T-cell (primary cell): ENCODE measurements at places on chromosomes 2 and 18. TPM values are rescaled to one million over a fixed set of nuclear protein-coding genes. Genes with fewer than 3 reads are reported as not detected.

DNA sequence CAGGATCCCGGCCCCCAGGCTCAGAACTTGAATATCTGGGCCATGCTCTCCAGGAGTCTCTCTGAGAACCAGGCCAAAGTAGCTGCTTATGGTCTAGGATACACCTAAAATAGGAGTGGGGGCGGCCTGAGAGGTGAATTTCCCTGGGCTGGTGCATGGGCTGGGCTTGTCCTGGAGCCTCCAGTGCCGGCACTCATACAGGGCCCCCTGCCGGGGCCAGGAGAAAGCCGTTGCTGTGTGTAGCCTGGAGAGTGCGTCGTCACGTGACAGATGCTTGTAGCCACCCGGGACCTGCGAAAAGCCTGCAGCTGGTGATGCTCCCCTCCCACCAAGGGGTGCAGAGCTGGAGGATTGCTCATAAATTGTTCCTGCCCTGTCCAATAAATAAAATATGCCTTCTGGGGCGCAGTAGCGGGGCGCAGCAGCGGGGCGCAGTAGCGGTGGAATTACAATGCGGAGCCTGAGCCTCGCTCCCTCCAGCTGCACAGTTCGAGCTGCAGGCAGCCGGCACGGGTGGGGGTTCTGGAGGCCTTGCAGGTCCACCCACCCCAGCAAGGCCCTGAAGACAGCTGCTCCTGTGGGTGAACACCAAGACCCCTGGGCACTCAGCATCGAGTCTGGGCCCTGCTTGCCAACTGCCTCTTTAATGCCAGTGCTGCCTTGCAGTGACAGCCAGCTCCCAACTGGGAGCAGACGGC is 289.9 kb downstream of the NDUFA10 start:
- DNase-seq, result no peak

DNA sequence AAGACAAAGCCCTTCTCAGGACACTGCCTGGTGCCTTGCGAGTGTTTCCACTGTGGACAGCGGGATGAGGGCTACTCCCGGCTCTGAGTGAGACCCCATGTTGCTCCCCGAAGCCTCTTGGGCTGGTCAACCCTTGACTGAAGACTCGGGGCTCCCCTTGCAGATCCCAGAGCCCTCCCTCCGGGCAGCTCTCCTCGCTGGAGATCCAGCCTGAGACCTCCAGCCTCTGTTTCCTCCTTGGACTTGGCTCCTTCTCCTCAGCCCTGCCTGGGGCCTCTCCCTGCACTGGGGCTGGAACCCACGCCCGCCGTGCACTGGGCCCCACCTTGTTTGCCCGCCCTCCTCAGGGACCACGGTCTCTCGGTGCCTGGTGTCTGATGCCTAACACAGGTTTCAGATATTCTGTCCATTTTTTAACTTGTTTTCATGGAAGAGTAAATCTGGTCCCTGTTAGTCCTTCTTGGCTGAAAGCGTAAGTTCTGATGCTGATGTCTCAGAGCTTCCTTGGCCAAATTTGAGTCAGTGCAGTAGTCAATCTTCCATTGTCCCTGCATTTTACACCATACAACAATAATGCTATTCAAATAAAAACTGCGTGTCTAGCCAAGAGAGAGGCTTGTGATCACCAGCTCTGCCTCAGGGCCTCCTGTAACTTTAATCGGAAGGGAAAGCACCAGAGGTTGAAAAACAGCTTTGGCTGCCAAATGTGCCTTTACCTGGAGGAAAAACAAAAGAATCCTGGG is 139.3 kb upstream of the CTDP1 start:
- no peak for DNase-seq

Gene C2orf80
- total RNA-seq, result not detected

Gene C2orf66
- not detected for total RNA-seq

Gene POTEF
- not detected for total RNA-seq
